ENCODE measurements at places on chromosomes 3 and 15.
A peak's percentile ranks its signal among the peaks of the same experiment; 100 is the strongest.

DNA sequence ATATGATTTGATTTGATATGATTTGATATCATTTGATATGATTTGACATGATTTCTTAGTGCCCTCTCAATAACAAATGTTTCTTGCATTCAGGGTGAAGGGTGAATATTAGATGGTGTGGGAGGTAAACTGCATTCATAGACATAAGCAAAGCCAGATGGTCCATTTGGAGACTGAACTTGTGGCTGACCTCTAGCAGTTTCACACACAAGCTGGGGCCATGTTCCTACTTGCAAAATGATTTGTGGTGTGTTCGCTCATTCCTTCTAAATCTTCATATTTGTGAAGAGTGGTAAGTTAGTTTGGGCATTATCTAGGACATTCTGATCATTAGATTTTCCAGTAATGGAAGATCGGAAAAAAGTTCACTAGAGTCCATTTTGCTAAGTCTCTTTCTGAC is 40.5 kb upstream of the CCR4 start:
- DNase-seq = no peak

GRCh38 chr15:92288755-92289154 is 104.9 kb upstream of the ST8SIA2 start:
- no peak for DNase-seq

- no peak for DNase-seq
Observed at GRCh38 chr3:187590861-187591576, 79.2 kb downstream of the SST start.

DNA sequence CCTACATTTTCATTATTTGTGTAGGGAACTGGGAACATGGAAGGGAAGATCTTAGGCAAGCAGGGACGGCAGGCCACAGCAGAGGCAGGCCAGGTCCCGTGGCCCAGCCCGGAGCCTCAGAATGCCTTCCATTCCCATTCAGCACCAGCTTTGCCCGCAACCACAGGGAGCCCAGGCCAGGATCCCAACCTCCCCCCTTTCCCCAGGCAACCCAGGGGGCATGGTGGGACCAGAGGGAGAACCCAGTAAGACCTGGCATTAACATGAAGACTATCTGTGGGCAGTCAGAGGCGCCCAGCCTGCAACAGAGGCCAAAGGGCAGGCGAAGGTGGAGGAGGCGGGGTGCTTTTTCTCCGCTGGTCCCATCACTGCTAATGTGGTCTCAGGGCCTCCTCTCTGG is 135.6 kb downstream of the TPRA1 start:
- DNase-seq = no peak

DNA sequence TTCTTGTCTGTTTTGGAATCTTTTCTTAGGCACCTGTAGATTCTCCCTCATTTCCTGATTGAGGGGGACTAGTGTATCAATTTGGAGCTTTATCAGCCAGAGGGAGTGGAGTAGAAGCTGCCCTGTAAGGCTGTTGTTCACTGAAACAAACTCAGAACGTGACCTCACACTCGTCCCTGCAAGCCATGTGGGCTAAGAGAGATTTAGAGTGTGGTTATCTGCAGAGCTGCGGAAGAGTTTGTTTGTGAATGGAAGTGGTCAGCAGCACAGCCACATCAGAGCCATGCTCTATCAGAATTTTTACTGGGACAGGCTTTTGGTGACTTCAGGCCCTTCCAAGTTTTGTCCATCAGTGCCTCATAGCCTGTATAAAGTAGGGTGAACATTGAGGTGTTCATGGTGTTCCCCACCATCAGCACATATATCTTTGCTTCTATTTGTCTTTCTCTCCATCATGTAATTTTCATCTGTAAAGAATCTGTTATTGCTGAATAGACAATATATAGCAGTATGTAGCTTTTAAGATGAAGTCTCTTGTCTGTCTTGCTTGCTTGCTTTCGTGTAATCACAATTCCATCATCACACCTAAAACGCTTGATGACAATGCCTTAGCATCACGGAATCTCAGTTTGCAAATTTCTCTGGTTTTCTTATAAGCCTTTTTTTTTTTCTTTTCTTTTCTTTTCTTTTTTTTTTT is 37.0 kb downstream of the LARS2 start:
- DNase-seq = no peak

- DNase-seq = no peak
Observed at GRCh38 chr3:158711886-158712285, 20.4 kb downstream of the RARRES1 start.

- no peak for DNase-seq
Observed at GRCh38 chr15:83106994-83107840, at the start of gene TM6SF1. Gene TM6SF1, plus strand, starts transcription at chr15:83107645. Its CDS starts 36 bp downstream, at chr15:83107681.

GRCh38 chr15:82802497-82802896 is 3.4 kb downstream of the FSD2 start:
- no peak for DNase-seq

DNA sequence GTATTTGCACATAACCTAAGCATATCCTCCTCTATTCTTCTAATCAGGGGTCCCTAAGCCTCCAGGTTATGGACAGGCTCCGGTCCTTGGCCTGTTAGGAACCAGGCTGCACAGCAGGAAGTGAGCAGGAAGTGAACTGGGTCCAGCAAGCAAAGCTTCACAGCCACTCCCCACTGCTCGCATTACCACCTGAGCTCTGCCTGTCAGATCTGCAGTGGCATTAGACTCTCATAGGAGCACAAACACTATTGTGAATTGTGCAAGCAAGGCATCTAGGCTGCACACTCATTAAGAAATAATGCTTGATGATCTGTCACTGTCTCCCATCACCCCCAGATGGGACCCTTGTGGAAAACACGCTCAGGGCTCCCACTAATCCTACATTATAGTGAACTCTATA is 9.8 kb downstream of the MSL2 start:
- no peak for DNase-seq

DNA sequence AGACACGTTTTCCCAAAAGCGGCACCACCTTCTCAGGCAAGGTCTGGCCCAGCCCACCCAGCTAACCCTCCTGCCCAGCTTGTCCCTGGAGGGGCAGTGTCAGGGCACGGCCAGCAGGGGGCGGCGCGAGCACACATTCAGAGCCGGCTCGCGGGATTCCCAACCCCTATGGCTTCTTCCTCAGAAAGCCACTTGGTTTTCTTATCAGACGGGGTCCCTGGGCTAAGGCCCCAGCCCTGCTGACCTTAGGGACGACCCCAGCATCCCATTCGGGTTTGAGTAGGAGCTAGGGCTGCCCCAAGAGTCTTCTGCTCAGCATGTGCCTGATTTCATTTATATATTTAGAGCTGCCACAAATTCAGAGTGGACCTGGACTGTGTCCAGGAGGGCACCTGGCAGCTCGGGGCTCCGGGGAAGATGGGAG is 14.5 kb downstream of the RLBP1 start:
- peak; percentile 49 for DNase-seq

DNA sequence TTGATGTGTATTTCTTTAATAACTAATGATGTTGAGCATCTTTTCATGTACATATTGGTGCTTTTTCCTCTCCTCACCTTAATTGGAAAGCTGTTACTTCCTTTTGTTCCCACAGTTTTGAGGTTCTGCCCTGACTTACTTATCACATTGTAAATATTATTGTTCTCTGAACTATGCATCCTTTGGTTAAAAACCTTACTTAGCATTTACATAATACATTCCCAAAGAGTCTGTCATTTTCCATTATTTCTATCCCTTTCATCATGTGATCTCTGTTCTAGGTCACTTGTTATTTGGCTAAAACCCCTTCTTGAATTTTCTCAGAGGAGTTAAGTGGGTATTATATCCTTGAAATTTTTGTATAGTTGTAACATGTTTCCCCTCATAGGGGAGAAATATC is 33.0 kb downstream of the SLC12A6 start:
- no peak for DNase-seq

DNA sequence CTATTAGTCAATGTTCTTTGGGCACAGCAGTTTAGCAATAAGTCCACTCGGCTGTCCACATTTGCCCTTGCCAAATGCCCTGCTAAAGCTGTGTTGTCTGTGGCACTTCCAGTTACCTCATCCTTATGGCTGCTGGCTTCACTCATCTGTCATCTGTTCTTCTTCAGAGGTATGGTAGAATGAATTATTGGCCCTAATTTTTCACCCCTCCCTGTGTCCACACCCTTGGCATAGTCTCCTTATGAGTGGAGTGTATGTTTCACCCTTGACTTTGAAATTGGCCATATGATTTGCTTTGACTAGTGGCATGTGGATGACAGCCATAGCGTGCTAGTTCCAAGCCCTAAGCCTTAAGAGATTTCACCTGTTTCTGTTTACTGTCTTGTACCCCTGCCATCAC is 72.1 kb upstream of the EPHB1 start:
- no peak for DNase-seq

DNA sequence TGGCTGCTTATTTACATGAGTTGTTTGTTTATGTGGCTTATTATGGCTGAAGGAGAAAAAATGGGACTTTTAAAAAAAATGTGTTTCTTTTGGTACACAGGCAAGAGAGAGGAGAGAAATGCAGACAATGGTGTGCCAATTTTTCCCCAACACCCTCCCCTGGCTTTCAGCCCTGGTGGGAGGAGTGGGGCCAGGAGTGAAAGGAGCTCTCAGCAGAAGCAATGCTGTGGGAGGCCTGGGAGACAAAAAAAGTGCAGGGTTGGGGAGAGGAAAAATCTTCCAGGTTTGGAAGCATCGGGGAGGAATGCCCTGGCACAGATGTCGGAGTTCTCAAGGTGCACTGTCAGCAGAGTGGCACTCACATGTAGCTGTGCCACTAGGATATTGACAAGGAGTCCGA is 117.7 kb upstream of the FOXB1 start:
- DNase-seq = no peak

GRCh38 chr3:22779737-22780136 is 423.4 kb upstream of the UBE2E2 start:
- DNase-seq = no peak

DNA sequence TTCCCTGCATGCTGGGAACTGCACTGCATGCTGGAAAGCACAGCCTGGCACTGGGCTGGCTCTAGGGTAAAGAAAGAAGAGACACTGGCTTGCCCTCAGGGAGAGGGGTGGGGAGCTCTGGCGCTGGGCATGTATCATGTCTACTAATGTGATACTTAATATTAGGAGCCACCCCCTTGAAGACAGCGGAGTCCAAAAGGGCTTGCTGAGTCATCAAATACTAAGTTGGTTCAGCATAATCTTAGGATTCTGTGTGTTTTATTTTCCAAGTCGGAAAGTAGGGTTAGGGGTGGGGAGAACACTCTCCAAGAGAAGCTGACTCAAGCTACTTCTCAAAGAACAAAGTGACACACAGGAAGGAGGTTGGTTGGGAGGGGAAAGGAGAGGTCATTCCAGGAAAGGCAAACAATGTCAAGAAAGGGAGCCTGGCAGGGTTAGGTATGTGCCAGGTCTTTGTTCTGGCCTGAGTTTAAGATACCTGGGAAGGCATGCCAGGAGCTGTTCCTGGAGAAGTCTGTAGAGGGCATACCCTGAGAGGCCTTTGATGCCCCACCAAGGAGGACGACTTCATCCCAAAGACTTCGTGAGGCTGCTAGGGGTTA is 237.8 kb upstream of the NR2E3 start:
- no peak for DNase-seq

GRCh38 chr3:196988241-196989029 is 19.8 kb upstream of the PIGZ start:
- DNase-seq = no peak

- DNase-seq = no peak
Observed at GRCh38 chr15:91892436-91892835, 38.9 kb downstream of the SLCO3A1 start.

GRCh38 chr15:92637626-92638025 is 17.9 kb downstream of the FAM174B start:
- DNase-seq = no peak

GRCh38 chr3:12300137-12300536 is 11.3 kb downstream of the PPARG start:
- DNase-seq = no peak

- DNase-seq = no peak
Observed at GRCh38 chr15:43943511-43943910, 116.7 kb downstream of the WDR76 start.

DNA sequence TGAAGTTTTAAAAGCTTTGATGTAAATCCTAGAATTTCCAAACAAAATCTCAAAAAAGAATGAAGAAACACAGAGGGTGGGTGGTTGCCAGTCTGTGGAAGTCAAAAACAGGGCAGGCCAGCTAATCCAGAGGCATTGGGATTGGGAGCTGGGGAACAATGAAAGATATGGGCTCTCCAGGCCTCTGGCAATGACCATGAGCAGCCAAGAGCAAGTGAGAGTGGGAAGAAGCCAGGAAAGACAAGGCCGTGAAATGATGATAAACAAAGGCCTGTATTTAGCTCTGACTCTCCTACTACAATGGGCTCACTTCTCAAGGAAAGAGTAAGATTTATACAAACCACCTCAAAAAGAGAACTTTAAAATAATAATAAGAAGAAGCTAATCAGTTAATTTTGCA is 248.5 kb downstream of the ZMAT3 start:
- no peak for DNase-seq

GRCh38 chr3:99534951-99535704 is 103.3 kb upstream of the COL8A1 start:
- no peak for DNase-seq

- no peak for DNase-seq
Observed at GRCh38 chr3:168620854-168621253, 525.1 kb upstream of the GOLIM4 start.

GRCh38 chr3:53524566-53524965 is 30.2 kb downstream of the CACNA1D start:
- DNase-seq = no peak

GRCh38 chr3:70565861-70566260 is 253.4 kb upstream of the MDFIC2 start:
- DNase-seq = no peak

GRCh38 chr15:94387849-94388441 is 156.6 kb downstream of the MCTP2 start:
- no peak for DNase-seq

- DNase-seq = peak; percentile 47
Observed at GRCh38 chr15:88913017-88913849, at the start of gene MFGE8. Gene MFGE8, minus strand, starts transcription at chr15:88913379. Its CDS starts 60 bp downstream, at chr15:88913319.

- no peak for DNase-seq
Observed at GRCh38 chr3:117439812-117440211, 730.2 kb downstream of the TUSC7 start.

GRCh38 chr15:63022181-63022580 is 20.4 kb upstream of the TPM1 start:
- DNase-seq = no peak

DNA sequence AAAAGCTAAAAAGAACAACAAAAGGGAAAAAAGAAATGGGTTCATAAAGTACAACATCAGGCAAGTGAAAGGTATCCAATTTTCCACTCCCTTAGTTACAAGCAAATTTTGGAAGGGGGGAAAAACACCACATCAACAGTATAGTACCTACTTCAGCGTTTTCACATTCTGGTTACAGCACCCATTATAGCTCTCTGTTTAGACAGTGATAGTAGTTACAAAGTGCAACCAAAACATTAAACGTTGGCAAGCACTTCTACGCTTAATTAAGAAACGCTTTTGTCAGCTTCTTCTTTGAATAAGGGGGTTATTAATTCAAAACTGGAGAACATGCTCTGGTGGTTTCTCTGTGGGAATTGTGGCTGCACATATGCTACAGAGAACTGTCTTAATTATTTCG is 180.2 kb downstream of the VPS13C start:
- DNase-seq = no peak

DNA sequence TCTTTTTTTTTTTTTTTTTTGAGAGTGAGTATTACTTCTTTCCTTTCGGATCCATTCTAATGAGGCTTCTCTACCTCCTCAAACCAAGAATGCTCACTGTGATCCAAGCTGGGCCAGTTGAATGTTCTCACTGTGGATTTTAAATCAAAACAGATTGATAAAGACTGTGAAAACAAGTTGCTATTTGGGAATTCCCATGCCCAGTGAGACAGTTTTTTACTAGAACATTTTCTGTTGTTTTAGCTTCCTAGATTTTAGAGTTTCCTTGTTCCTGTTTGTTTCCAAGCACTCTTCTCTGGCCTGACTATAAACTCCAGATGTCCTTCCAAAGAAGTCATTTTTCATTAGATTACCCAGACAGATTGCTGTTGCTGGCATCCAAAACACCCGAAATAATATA is 60.1 kb upstream of the GALNT15 start:
- DNase-seq = no peak

Data from stimulated activated CD8-positive, alpha-beta memory T cell treated with anti-CD3 and anti-CD28 coated beads, Interleukin-15, amount 100 ng/mL, for 4 hours (primary cell).